CD8-positive, alpha-beta memory T cell (primary cell): ENCODE measurements at places on chromosomes 5 and 9. TPM values are rescaled to one million over a fixed set of nuclear protein-coding genes. Genes with fewer than 3 reads are reported as not detected.
A peak's percentile ranks its signal among the peaks of the same experiment; 100 is the strongest.

KCTD16 gene
- total RNA-seq = 0.02 TPM

LMX1B gene
- not detected for total RNA-seq

- no peaks in the 10 kb centered on the region for H3K4me1 ChIP-seq
- H3K27ac ChIP-seq = no peak overlapping the region
- H3K4me3 ChIP-seq = no peak overlapping the region
- H3K27me3 ChIP-seq = no peaks in the 10 kb centered on the region
- no peak for DNase-seq
- no peaks in the 10 kb centered on the region for H3K36me3 ChIP-seq
Observed at GRCh38 chr5:130479045-130479804, 575.0 kb downstream of the CHSY3 start.

DNA sequence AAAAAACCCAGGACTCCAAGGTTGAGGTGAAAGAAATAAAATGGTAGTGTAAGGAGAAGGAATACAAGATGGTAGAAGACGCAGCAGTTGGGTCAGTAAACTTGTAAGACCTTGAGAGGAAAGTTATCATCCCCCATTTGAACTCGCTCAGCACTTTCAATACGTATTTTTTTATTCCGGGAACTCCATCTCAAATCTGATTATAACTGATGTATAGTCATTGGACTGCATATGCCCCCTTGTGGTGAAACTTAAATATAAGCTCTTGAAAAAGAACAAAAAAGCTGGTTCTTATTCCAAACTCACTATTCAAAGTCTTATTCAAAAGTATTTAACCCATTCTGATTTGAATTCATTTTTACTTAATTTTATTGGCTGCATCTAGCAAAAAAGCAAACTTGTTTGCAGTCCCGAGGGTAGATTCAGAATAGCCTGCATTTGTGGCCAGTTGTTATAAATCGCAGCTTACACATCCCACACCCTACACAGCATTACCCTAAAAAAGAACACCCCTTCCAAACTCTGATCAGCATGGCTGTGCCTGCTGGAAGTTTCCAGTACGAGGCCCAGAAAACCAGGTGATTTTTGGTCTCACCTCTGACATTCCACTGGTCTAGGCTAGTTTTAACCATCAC, 118.0 kb downstream of the ESM1 start:
- DNase-seq = no peak
- H3K27ac ChIP-seq = no peak overlapping the region
- H3K27me3 ChIP-seq = no peaks in the 10 kb centered on the region

DNA sequence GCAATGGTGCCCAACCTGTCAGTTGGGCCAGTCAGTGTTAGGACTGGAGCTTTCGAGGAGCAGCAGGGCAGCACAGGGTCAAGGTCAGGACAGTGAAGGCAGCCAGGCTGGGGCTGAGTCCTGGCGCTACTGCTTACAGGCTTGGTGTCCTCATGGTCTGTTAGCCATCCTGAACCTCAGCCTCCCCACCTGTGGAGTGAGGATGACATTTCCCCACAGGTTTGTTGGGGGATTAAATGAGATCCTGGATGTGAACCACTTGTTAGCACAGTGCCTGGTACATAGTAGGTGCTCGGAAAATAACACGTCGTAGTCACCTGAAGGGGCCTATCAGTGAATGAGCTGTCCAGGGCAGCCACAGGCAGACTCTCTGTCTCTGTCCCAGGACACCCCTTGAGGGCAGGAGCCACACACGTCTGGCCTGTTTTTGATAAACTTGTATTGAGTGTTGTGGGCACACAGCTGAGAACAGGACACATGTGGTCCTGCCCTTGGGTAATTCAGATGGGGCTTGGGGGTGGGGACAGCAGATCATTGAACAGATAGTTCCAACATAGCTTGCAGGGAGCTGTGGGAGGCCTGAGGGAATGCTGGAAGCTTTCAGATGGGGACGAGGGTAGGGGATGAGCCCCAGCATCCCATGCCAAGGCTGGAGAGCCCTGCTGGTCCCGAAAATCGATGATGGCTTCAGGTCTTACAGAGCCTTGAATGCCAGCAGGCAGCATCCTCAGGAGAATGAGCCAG, 69.3 kb downstream of the AMBP start:
- H3K27ac ChIP-seq = no peak overlapping the region
- H3K36me3 ChIP-seq = no peaks in the 10 kb centered on the region
- no peaks in the 10 kb centered on the region for H3K27me3 ChIP-seq
- H3K4me3 ChIP-seq = no peak overlapping the region

DNA sequence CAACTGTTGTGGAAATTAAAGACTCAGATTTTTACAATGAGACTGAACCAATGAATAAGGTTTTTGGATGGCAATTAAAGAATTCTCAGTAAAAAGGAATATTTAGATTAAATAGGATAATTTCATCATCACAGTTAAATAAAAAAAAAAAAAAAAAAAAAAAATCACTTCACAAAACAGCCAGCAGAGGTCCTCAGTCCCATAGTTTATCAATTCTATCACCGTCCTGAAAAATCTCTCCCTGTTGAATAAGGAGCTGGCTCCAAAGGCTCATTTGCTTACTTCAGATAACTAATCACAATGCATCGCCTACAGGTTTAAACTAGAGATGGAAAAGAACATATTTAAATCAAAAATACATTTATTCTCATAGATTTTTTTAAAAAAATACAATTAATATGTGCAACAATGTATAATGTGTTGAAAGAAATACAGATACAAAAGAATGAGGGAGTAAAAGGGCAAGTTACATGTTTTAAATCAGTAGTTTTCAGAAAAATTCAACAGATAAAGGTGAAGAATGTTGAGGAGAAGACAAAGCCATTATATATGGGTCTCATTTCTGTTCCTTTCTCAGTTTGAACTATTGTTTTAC, 175.8 kb upstream of the CHD1 start:
- no peak overlapping the region for H3K27ac ChIP-seq
- no peak overlapping the region for H3K4me3 ChIP-seq
- H3K36me3 ChIP-seq = no peaks in the 10 kb centered on the region
- DNase-seq = peak; percentile 13
- no peaks in the 10 kb centered on the region for H3K4me1 ChIP-seq
- no peaks in the 10 kb centered on the region for H3K27me3 ChIP-seq

SOHLH1 gene
- not detected for total RNA-seq

DNA sequence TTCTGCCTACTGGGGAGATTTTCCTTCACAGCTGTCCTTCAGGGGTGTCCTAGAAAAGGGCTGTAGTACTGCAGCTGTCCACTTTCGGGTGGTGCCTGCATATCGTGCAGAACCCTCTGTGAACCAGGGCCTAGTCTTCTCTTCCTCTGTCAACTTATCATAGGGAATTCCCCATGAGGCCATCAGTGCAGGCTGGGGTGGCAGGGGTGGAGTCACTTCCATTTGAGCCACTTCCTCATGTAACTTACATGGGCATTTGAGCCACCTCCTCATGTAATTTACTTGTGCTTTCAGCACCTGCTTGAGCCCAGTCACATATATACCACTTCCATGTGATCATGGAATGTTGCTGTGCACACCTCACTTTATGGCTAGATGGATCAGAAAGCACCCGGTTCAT, 742.0 kb upstream of the RGMB start:
- no peak overlapping the region for H3K27ac ChIP-seq
- H3K36me3 ChIP-seq = no peaks in the 10 kb centered on the region
- DNase-seq = no peak
- no peaks in the 10 kb centered on the region for H3K27me3 ChIP-seq
- no peaks in the 10 kb centered on the region for H3K4me1 ChIP-seq
- H3K4me3 ChIP-seq = no peak overlapping the region

- no peaks in the 10 kb centered on the region for H3K4me1 ChIP-seq
- DNase-seq = no peak
- H3K27ac ChIP-seq = no peak overlapping the region
- H3K36me3 ChIP-seq = no peaks in the 10 kb centered on the region
Observed at GRCh38 chr9:14768405-14769229, 46.1 kb upstream of the CER1 start.
